ENCODE measurements at places on chromosomes 7 and 10. TPM values are rescaled to one million over a fixed set of nuclear protein-coding genes. Genes with fewer than 3 reads are reported as not detected.

PPP1R17 gene
- 0.20 TPM for total RNA-seq

WNT8B gene
- not detected for total RNA-seq

AGFG2 gene
- 11.6 TPM for total RNA-seq

STAG3 gene
- total RNA-seq = 22.0 TPM

C10orf62 gene
- total RNA-seq = not detected

CCL24 gene
- total RNA-seq = not detected

SGPL1 gene
- total RNA-seq = 46.2 TPM

SLC39A12 gene
- not detected for total RNA-seq

SLC16A9 gene
- not detected for total RNA-seq

HGF gene
- total RNA-seq = not detected

CDK1 gene
- total RNA-seq = 1.1 TPM

EIF5AL1 gene
- total RNA-seq = 0.76 TPM

OGDHL gene
- total RNA-seq = not detected

CYP2E1 gene
- 2.1 TPM for total RNA-seq

ZP3 gene
- total RNA-seq = 0.64 TPM

CALML5 gene
- total RNA-seq = not detected

FLNC gene
- not detected for total RNA-seq
